ENCODE measurements at places on chromosomes 5 and 9.

DNA sequence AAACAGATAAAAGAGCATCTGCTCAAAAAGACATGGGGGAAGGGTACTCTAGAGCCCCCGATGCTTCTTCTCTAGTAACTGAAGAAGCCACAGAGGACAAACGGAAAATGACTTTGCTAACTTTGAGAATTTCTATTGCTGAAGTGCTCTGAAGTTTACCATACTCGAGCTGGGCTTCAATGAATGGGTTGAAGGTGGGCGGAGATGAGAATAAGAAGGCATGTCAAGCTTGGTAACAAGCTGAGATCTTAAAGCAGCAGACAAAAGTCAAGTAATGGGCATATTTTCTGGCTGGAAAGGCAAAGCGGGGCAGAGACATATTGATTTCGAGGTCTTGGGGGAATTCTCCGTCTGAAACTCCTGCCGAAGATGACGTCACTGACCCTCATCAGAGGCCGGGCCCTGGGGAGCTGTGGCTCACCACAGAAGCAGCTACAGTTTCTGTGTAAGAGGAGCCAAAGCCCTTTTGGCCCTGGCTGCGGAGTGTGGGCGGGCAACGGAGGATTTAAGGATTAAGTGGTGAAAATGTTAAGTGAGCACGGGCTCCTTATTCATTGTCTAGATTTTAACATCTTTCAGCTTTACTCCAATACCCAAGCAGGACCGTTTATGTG lies 115.8 kb upstream of the SLIT3 start:
- peak; percentile 50 for DNase-seq

DNA sequence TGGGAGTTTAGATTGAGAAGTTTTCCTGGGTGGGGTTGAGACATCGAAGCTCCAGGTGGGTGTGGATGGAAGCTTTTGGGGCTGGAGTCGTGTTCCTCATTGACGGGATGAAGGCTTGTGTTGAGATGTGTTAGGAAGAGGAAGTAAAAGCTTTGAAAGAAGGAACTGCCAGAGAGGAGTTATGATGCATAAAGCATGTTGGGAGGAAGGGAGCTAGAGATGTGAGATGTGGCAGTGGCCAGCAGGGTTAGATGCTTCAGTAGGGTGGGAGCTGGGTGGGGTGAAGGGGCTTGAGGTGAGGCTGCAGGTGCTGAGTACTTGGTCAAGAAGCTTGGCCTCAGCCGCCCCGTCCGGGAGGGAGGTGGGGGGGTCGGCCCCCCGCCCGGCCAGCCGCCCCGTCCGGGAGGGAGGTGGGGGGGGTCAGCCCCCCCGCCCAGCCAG lies 56.7 kb downstream of the HSPA4 start:
- no peak for DNase-seq

DNA sequence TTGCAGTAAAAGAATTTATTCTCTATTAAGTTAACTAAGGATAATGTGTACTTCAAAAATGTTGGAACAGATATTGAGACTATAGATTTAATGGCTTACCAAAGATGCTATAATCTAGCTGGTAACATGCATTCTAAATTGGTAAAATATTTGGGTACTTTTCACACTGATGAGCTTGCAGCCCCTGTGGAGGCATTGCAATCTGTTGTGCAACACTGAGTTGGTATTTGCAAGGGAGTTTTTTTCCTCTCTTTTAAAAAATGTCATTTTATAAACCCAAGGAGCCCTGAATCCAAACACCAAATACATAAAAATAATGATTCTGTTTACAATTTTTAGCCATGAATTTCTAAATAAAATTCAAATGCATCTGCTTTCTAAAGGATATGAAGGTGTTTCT lies 944.8 kb downstream of the DTWD2 start:
- DNase-seq = no peak

GRCh38 chr5:59769041-59769360 lies 124.5 kb downstream of the PDE4D start:
- DNase-seq = no peak

GRCh38 chr5:170100066-170100943 lies 5.4 kb upstream of the FOXI1 start:
- DNase-seq = peak; percentile 16

DNA sequence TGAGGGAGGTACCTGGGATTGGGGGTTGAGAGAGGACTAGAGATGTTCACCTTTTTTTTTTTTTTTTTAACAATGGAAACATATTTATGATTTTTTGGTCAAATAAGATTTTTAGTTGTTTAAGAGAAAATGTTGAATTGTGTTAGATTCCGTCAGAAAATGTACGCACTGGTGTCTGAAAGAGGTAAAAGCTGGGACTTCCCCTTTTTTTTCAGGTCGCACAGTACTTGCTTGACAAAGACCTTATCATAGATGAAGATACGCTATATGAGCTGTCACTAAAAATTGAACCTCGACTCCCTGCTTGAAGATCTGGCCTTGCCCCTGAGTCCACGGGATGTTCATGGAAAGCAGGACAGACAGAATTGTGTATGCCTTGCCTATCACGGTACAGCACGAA lies 7.7 kb upstream of the CKMT2 start:
- DNase-seq = no peak

- no peak for DNase-seq
These were observed 695.1 kb downstream of the NR2F1-AS1 start for GRCh38 chr5:92885950-92886349.

GRCh38 chr5:155229135-155229534 lies 215.6 kb downstream of the KIF4B start:
- no peak for DNase-seq

- no peak for DNase-seq
These were observed 68.8 kb downstream of the SLC44A1 start for GRCh38 chr9:105313238-105313637.

GRCh38 chr5:59693492-59694309 lies 199.8 kb downstream of the PDE4D start:
- DNase-seq = no peak

DNA sequence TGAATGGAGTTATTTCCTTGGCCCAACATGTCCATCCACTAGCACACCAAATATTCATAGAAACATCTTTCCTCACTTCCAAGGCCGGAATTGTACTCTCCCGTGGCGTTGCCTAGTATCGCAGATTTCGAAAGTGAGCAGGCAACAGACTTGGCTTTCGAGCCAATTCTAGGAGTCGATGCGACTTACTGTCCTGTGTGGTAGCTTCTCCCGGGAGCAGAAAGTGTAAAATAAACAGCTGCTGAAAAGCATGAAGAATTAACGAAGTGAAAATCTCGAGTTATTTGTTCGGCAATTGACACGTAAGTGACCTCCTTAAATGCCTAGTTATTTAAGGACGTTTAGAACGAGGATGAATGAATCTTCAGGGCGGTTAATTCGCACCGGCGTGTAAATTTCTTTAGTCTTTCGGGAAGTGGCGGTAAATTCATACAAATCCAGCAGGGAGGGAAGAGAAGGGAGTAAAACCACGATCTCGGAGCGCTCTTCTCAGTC lies 449 bp upstream of the PCSK5 start:
- DNase-seq = peak; percentile 45

GRCh38 chr9:134830126-134830525 lies 50.5 kb upstream of the FCN2 start:
- no peak for DNase-seq

- DNase-seq = peak; percentile 62
These were observed 1.4 kb downstream of the MARCHF3 start for GRCh38 chr5:127028822-127029457.

- DNase-seq = no peak
These were observed 23.7 kb downstream of the BICD2 start for GRCh38 chr9:92740969-92741368.

DNA sequence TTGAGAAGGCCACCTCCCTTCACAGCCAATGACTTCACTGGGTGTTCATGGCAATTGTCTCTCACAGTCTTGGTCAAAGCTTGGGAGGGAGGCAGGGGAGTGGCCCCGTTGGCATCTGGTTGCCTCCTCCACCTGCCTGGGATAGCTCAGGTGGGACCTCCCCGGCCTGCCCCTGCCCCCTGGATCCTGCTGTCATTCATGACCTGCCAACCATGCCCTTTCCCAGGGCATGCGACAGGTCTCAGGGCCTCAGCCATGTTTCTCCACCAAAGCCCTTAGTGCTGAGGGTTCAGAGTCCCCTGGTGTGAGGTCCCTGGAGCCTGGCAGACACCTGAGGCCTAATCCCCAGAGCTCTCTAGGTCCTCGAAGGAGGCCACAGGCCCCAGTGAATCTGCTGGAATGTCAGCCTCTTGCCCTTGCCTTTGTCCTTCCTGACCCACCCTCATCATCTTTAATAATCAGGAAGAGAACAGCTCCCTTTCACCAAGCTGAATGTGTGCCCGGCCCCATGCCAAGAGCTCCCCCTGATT lies 5.6 kb downstream of the DAB2IP start:
- no peak for DNase-seq

DNA sequence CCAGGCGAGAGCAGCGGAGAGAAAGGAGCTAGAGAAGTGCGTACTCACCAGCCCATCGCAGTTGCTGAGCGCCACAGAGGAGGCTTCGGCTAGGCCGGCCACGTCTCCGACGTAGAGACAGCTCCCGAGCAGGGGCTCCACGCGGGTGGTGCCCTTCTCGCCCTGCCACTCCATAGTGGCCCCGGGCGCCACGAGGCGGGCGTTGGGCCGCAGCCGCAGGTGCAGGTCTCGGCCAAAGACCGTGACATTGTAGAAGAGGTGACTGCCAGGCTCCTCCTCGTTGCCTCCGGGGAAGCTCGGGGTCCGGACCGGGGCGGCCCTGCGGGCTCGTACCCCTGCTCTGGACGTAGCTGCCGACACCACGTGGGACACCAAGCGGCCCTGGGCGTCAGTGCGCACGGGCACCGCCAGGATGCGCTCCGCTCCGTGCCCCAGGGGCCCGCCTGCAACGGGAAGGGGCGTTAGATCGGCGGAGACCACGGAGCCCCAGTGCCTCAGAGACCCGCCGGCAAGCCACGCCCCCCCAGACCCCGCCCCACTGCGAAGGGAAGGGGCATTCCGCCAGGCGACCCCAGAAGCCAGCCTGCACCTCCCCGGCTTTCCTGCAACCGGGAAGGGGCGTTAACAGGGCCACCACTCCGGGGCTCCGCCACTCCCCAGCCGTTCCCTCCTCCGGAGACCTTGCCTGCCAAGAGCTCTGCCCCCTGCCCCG lies 1.4 kb downstream of the ADAMTS2 start:
- DNase-seq = no peak

DNA sequence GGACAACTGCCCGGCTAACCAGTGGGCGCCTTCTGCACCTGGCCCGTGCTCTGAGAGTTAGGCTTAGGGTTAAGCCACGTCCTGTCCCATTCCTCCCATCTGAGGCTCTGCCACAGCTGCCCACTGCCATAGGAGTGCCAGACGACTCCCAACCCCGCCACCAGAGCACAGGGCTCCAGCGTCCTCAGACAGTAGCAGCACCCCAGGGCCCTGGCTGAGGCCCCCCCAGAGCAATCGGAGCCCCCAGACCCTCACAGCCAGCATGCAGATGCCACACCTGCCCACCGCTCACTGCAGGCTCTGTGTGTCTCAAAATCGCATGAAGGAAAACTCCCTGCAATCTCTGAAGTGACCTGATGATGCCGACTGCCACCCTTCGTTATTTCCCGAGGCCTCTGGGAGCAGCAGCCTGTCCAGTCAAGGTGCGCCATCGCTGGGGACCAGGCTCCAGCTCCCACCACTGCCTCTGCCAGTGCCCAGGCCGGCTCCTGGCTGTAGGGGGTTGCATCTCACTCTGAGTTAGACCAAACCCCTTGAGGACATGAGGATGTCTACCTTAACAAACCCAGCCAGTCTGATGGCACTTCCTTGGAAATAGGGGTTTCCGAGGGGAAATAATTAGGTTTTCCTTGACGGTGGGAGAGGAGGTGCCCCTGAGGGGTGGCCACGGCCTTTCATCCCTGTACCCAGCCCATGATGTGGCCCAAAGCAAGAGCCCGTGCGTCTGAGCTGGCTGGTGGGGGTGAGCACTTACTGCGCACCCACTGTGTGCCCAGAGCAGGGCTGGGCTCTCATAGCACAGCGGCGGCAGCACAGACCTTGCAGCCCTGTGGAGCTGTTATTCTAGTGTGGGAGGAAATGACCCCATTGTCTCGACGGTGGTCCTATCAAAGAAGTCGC lies 58.0 kb upstream of the RNF130 start:
- no peak for DNase-seq

DNA sequence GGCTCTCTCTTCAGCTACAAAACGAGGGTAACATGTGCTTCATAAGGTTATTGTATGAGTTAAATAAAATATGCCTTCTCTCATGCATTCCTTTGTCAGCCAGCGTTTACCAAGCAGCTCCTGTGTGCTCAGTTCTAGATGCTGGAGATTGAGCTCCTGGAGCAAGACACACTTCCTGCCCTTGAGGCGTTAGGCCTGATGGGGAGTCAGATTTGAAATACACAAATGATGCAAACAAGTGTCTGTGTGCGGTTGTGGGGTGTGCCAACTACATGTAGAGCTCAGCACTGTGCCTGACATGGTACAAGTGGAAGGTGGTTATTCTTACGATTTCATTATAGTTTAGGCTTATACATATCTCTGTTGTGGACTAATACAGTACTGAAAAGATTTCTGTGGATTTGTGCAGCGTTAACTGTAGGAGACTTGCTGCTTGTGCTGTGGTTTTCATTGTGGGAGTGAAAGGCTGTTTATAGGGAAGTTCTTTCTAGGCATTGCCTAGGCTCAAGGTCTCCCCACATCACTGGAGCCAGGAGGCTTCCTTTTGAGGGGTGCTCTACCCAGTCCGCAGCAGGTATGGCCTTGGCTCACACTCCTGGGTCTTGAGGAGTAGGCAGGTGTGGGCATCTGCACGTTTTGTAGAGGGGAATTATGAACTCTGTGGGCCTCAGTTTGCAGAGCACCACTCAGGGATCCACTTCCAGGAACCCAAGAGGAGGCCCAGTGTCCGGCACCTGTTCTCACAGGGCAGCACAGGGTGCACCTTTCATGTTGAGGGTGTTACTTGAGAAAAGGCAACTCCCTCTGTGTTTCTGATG lies 39.8 kb upstream of the ANGPTL2 start:
- DNase-seq = no peak

DNA sequence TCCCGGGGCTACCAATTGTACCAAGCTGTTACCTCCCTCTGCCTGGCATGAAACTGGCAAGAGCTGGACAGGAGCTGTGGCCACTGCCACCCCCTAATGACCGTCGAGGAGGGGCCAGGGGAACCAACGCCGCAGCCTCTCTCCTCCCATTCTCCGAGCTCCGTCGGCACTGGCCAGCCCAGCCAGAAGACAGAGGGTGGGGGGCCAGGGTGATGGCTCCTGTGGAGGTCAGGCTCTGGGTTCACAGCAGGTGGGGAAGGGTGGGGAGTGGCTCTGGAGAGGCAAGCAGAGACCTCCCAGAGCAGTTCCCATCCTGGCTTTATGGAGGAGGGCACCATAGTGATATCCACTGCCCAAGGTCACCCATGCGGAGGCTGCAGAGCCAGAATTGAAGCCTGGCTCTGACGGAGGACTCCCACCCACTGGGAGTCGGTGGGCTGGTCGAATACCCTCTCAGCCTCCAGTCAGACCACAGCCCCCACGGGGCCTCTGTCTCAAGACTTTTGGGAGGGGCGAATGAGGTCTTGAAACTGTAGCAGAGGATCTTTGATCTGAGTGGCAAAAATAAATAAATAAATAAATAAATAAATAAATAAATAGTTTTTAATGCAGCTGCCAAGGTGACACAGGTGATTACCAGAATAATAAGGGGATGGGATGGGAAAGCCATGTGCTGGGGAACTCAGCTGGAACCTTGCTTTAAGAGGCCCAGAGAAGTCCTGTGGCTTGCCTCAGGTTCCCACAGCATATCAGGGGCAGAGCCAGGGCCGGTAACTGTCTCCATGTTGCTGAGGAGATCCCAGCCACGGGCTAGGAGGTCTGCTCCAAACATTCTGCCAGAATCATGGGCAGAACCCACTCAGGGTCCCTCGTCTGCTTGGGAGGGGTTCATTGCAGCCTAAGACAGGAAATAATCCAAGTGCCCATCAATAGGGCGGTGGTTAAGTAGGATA lies 42.5 kb upstream of the NEURL1B start:
- DNase-seq = no peak
